ENCODE measurements at places on chromosomes 5 and 9. TPM values are rescaled to one million over a fixed set of nuclear protein-coding genes. Genes with fewer than 3 reads are reported as not detected.

DNA sequence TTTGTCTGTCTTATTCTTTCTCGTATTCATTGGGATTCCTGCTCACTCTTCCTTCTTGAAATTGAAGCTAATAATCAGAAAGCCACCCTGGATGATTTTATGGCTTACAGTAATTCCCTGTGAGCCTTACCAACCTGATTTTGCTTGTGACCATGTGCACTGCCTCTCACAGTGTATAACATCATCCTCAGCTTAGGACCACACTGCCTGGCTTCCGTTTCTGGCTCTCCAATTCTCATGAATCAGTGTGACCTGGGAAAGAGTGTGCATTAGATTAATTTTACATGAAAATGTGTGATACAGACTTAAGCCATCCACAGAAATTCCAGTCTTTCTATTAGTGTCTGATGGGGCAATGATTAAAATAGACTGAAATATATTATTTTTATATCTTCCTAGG is 126.8 kb upstream of the DMRT1 start:
- DNase-seq: no peak
- peaks cover 20% of the 10 kb centered on the region for H3K4me1 ChIP-seq
- H3K36me3 ChIP-seq: peaks cover 5% of the 10 kb centered on the region

Gene ECSCR
- total RNA-seq: 1.7 TPM

DNA sequence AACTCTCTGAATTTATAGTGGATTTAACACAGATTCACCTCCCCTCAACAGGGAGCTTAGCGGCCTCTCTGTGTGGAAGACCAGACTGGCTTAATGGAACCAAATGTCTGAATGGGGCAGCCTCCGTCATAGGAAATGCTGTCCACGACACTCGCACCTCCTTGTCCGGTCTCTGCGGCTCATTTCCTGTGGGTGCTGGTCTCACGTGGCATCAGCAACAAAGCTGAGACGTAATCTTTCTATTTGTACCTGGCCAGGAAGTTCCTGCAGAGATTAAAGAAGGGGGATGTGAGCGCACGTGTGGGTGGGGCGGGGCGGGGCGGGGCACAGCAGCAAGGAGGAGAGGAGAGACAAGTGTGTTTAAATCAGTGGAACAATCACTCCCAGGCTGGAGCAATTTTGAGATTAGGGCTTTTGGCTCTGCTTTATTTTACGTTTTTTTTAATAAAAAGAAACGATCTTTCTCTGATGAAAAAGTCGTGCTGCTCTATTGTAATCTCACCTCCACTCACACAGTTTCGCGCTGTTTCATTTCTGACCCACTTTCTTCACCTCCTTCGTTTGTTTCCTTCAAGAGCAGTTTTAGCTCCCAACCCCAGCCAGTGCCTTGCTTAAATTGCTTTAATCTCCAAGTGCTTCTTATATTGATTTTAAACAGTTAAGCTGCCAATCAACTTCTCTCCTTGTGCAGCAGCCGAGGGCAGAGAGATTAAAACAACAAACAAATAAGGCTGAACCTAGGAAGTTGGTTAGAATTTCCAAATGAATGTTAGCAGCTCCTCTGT is 132.2 kb upstream of the ASTN2 start:
- no peaks in the 10 kb centered on the region for H3K4me1 ChIP-seq
- H3K27me3 ChIP-seq: no peaks in the 10 kb centered on the region
- no peaks in the 10 kb centered on the region for H3K36me3 ChIP-seq
- no peak overlapping the region for H3K27ac ChIP-seq
- H3K4me3 ChIP-seq: peak overlapping the region; percentile 22
- DNase-seq: peak; percentile 41

Gene SPATA31A3
- total RNA-seq: not detected

Gene BAAT
- 1.7 TPM for total RNA-seq

- H3K27me3 ChIP-seq: no peaks in the 10 kb centered on the region
- DNase-seq: no peak
- H3K36me3 ChIP-seq: no peaks in the 10 kb centered on the region
- H3K27ac ChIP-seq: no peak overlapping the region
These were observed 419.9 kb upstream of the CDH9 start for GRCh38 chr5:27458287-27458686.

Gene FGF18
- 0.24 TPM for total RNA-seq

Gene PKD2L2
- not detected for total RNA-seq

Gene GABRA1
- total RNA-seq: not detected

DNA sequence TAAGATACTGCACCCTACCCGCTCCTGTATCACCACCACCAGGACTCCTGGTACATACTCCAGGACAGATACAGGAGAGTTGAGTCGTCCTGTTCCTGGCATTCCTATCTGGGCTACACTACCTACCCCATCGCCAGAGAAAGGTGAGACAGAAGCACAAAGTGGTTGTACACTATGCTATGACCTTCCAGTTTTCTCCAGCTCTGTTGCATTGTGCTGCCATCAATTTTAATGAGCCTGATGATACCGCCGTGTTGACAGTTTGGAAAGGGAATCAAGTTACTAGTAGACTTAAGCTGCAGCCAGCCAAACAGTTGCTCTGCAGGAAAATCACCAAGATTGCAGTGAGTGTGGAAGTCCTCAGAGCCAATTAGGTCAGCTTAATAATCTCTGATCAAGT is 35.2 kb downstream of the ANP32B start:
- no peaks in the 10 kb centered on the region for H3K4me1 ChIP-seq
- H3K36me3 ChIP-seq: peaks cover 19% of the 10 kb centered on the region
- no peak overlapping the region for H3K4me3 ChIP-seq
- H3K27ac ChIP-seq: no peak overlapping the region
- DNase-seq: no peak
- no peaks in the 10 kb centered on the region for H3K27me3 ChIP-seq

GRCh38 chr5:55823151-55823796 is 27.9 kb upstream of the IL31RA start:
- no peak overlapping the region for H3K4me3 ChIP-seq
- no peak for DNase-seq
- H3K4me1 ChIP-seq: no peaks in the 10 kb centered on the region
- H3K36me3 ChIP-seq: no peaks in the 10 kb centered on the region
- no peaks in the 10 kb centered on the region for H3K27me3 ChIP-seq
- no peak overlapping the region for H3K27ac ChIP-seq

- no peak for DNase-seq
- H3K4me1 ChIP-seq: no peaks in the 10 kb centered on the region
- H3K27me3 ChIP-seq: no peaks in the 10 kb centered on the region
- no peak overlapping the region for H3K27ac ChIP-seq
- no peaks in the 10 kb centered on the region for H3K36me3 ChIP-seq
- no peak overlapping the region for H3K4me3 ChIP-seq
These were observed 401.9 kb downstream of the TLE4 start for GRCh38 chr9:79973627-79974026.

DNA sequence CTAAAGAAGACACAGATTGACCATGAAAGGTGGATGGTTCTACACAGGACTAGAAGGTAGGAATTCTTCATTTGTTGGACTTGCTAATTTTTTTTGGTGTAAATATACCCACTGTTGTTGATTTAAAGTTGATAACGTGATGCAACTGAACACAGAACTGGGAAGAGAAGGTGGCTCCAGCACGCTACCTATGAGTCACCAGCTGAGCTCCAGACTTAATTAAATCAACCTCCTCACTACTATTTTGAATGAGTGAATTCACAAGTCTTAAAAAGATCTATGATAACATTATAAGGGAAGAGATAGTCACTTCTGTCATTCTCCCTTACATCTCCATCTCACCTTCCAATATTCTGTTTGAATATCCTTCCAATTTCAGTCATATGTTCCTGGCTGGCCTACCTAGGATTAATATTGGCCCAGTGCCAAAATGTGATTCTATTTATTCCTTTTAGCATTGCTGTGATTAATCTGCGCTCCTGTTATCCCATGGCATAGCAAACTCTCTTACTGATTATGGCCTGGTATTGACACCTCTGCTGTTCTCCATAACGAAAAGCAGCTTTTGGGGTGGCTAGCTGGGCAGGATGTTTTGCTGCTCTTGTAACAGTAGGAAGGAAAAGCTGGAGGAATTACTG is 135.9 kb upstream of the CCDC152 start:
- no peaks in the 10 kb centered on the region for H3K36me3 ChIP-seq
- H3K27me3 ChIP-seq: no peaks in the 10 kb centered on the region
- H3K27ac ChIP-seq: no peak overlapping the region

DNA sequence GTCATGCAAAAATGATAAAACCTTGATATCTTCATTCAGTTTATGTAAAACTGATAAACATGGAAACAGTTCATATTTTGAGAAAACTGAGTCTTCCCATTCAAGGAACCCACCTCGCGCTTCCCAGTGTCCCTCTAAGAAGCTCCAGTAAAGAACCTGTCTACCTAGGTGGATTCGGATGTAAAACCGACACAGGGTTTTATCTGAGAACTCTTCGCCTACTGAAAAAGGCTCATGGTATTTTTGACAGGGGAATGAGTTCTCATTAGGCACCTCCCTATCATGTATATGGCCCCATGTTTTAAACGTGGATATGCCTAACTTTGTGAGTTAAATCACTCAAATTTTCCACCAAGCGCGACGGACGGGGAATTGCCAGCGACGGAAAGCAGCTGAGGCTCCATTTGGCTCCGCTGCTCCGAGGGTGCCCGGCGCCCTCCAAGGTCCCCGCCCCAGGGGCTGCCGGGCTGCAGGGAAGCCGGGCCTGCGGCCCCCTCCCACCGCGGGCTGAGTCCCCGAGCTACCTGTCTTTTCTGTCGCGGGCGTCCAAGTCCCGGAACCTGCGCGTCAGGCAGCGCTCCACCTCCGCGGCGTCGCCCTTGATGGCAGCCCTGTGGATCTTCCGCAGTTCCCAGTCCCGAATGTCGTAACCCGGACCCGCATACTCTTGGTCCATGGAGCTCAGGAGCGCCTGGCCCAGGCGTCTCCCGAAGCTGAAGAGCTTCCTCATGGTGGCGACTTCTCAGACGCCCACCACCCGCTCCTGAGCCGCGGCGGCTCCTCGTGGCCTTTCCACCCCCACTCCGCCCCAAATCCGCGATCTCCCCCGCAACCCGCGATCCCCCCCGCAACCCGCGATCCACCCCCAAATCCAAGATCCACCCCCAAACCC is 594 bp downstream of the ANKRD18A start:
- peak overlapping the region; percentile 96 for H3K27ac ChIP-seq
- no peaks in the 10 kb centered on the region for H3K27me3 ChIP-seq
- peak overlapping the region; percentile 46 for H3K4me3 ChIP-seq
- no peaks in the 10 kb centered on the region for H3K36me3 ChIP-seq
- peak; percentile 46 for DNase-seq
- no peaks in the 10 kb centered on the region for H3K4me1 ChIP-seq

Gene TEK
- 2.2 TPM for total RNA-seq

Gene MAMDC2
- 1.1 TPM for total RNA-seq

GRCh38 chr9:35522187-35522586 is 32.3 kb downstream of the RUSC2 start:
- no peaks in the 10 kb centered on the region for H3K27me3 ChIP-seq
- no peak overlapping the region for H3K27ac ChIP-seq
- H3K36me3 ChIP-seq: no peaks in the 10 kb centered on the region
- H3K4me1 ChIP-seq: peaks cover 38% of the 10 kb centered on the region
- DNase-seq: no peak

DNA sequence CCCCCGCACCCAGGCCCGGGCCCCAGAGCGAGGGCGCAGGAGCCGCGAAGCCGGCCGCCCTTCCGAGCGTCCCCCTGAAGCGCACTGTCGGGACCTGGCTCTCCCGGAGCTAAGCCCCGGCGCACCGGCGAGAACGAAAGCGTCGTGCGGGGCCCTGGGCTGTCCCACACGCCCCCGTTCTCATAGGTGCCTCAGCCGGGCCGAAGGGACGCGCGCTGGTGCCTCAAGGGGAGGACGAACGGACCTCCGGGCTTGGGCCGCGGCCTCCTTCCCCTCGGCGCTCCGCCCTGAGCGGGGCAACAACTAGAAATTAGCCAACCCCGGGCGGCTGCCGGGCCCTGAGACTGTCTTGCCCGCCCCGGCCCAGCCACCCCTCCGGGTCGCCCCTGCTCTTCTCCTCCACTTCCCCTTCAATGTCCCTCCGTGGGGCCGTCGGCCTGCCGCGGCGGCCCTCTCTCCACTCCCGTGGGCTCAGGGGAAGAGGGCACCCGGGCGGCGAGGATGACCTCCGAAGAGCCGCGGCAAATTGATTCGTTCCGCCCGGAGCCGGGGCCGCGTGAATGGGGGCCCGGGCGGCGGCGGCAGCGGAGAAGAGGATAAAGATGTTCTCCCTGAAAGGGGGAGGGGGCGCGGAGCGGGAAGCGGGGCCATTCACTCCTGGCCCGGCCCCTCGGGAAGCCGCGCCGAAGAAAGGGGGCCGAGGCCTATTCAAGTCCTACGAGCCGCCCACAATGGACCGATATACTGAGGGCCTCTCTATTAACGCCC is 3.5 kb upstream of the PRDM12 start:
- peaks cover 45% of the 10 kb centered on the region for H3K27me3 ChIP-seq
- DNase-seq: peak; percentile 55
- H3K4me3 ChIP-seq: no peak overlapping the region
- H3K27ac ChIP-seq: no peak overlapping the region
- H3K4me1 ChIP-seq: no peaks in the 10 kb centered on the region
- H3K36me3 ChIP-seq: no peaks in the 10 kb centered on the region

GRCh38 chr5:163889369-163889768 is 383.9 kb downstream of the MAT2B start:
- no peak for DNase-seq
- H3K27ac ChIP-seq: no peak overlapping the region
- no peaks in the 10 kb centered on the region for H3K27me3 ChIP-seq
- no peaks in the 10 kb centered on the region for H3K4me1 ChIP-seq
- no peak overlapping the region for H3K4me3 ChIP-seq
- no peaks in the 10 kb centered on the region for H3K36me3 ChIP-seq

- H3K27me3 ChIP-seq: no peaks in the 10 kb centered on the region
- peaks cover 12% of the 10 kb centered on the region for H3K4me1 ChIP-seq
- no peaks in the 10 kb centered on the region for H3K36me3 ChIP-seq
- no peak overlapping the region for H3K4me3 ChIP-seq
These were observed 4.0 kb downstream of the PTGES2 start for GRCh38 chr9:128123451-128124080.

GRCh38 chr9:79257228-79257781 is 314.5 kb upstream of the TLE4 start:
- H3K4me1 ChIP-seq: no peaks in the 10 kb centered on the region
- no peaks in the 10 kb centered on the region for H3K36me3 ChIP-seq
- H3K27me3 ChIP-seq: no peaks in the 10 kb centered on the region

DNA sequence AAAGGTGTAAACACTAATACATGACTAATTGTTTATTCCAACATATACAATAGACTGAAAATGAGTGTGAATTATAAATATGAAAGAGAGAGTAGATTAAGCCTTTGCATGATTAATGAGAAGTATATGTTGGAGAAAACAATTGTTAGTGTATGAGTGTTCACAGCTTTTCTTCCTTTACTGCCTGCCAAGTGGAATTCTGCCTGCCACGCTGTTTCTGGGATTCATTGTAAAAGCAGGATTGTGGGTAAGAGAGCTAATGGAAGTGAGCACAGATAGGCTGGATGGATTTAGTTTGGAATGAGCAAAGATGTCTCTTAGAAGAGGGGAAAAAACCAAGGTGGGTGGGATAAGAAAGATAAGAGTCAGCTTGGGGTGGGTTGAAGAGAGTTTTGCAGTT is 129.6 kb upstream of the NMUR2 start:
- peaks cover 5% of the 10 kb centered on the region for H3K4me1 ChIP-seq
- H3K36me3 ChIP-seq: no peaks in the 10 kb centered on the region
- no peak for DNase-seq

Gene CDC20B
- not detected for total RNA-seq

- H3K4me3 ChIP-seq: no peak overlapping the region
- no peaks in the 10 kb centered on the region for H3K36me3 ChIP-seq
- no peaks in the 10 kb centered on the region for H3K4me1 ChIP-seq
- H3K27ac ChIP-seq: peak overlapping the region; percentile 59
- no peak for DNase-seq
These were observed 11.0 kb upstream of the AHRR start for GRCh38 chr5:310516-310915.

- DNase-seq: no peak
- no peak overlapping the region for H3K4me3 ChIP-seq
- no peaks in the 10 kb centered on the region for H3K4me1 ChIP-seq
- no peaks in the 10 kb centered on the region for H3K36me3 ChIP-seq
These were observed 330.3 kb downstream of the MLLT3 start for GRCh38 chr9:20292002-20292401.

All from pancreas (tissue), 10 donors.